AML-193 (cell line): ENCODE measurements at places on chromosomes 2 and 18.

GRCh38 chr2:161480123-161480522 lies 64.0 kb downstream of the TBR1 start:
- DNase-seq, result no peak

DNA sequence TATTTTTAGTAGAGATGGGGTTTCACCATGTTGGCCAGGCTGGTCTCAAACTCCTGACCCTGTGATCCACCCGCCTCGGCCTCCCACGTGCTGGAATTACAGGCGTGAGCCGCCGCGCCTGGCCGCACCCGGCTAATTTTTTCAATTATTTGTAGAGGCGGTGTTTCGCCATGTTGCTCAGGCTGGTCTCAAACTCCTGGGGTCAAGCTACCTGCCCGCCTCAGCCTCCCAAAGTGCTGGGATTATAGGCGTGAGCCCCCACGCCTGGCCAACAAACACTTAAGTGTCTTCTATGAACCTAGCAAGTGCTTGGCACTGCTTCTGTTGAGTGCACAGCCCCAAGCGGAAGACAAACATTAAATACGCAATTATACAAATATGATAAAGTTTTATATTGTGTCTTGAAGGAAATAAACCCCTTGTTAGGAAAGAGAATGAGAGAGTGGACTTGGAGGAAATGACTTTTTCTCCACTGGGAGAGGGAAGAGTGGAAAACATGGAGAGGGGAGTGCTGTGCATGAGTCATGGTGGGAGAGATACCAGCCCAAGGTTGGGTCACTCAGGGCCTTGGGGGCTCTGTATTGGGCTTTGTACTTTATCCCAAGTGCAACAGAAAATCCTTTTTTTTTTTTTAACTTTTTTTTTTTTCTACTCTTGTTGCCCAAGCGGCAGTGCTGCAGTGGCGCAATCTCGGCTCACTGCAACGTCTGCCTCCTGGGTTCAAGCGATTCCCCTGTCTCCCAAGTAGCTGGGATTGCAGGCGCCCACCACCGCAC lies 41.4 kb upstream of the ACTR2 start:
- no peak for DNase-seq

DNA sequence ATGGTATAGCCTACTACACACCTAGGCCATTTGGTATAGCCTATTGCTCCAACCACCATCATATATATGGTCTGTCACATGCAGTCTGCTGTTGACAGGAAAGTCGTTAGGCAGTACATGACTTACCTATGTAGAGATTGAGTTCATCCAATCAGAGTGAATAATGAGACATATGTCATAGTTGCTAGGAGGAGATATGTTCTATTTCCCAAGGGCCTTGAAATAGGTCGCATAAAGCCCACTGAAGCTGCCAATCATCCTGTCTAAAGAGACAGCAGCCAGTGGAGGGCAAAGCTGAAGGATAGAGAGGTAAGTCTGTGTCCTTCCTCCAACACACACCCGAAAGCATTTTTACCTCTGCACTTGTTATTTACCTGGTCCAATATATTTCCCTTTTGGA lies 263.4 kb downstream of the PTPRM start:
- peak; percentile 3 for DNase-seq

DNA sequence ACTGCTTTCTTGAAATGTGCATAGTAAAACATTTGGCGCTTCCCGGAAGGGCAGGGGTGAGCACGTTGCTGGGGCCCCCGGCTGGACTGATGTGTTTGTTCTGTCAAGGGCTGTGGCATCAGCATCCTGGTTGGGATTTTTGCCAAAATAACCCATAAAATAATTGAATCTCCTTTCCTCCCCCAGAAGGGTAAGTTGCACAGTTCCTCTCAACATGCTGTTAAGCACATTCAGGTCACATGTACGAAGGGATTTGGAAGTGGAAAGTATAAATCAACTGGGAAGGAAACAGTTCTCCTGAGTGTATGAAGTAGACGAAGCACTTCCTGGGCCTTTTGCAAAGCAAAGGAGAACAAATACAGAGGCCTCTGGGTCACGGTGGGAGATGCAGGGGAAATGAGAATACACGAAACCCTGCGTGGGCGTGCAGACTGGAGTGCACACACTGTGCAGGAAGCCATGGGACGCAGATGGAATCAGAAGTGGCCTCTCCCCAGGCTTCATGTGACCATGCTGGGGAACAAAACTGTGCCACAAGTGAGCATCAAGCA lies 183.9 kb downstream of the LPIN1 start:
- no peak for DNase-seq

GRCh38 chr18:50080316-50080715 lies 114.6 kb downstream of the MYO5B start:
- no peak for DNase-seq

GRCh38 chr18:22318745-22319407 lies 98.8 kb downstream of the CTAGE1 start:
- DNase-seq, result no peak

GRCh38 chr2:24543252-24543651 lies 52.2 kb downstream of the NCOA1 start:
- DNase-seq, result peak; percentile 16

DNA sequence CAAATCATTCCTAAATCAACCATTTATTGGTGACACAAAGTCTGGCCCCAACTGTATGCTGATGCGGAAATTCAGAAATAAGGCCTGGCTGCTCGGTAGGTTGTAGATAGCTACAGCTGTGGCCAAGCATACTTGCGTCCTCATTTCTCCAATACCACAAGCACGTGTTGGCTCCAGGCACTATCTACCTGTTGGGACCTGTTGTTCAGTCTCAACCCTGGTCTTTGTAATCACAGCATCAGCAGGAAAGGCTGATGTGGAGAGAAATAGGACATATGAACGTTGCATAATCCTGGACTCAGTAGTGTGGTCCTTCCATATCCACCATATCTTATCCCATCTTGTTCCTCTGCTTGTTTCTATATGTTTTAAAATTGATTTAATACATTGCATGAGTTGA lies 212.6 kb downstream of the PMAIP1 start:
- DNase-seq, result no peak

- DNase-seq, result no peak
Measured at GRCh38 chr2:28279371-28279770, 113.3 kb upstream of the FOSL2 start.

DNA sequence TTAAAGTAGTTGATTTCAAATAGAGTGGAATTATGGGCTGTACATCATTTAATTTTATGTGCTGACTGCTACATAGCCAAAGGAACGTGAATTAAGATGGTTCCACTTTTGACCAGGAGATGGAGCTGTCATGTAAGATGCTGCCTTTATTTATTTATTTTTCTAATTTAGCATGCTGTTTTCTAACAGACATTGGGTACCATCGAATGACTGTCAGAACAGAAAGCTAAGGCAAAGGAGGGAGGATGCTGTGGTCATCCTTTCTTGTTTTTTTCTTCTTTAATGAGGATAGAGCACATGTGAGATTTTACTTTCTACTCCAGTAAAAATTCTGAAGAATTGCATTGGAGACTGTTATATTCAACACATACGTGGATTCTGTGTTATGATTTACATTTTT lies at the start of gene SCN2A:
SCN2A (plus strand) TSS at position 185 of the 400 bp plus-strand sequence. CDS start 56,410 bp downstream, outside the sequence.
- DNase-seq, result peak; percentile 34
